ENCODE measurements at places on chromosomes 16 and 17.
A peak's percentile ranks its signal among the peaks of the same experiment; 100 is the strongest.

DNA sequence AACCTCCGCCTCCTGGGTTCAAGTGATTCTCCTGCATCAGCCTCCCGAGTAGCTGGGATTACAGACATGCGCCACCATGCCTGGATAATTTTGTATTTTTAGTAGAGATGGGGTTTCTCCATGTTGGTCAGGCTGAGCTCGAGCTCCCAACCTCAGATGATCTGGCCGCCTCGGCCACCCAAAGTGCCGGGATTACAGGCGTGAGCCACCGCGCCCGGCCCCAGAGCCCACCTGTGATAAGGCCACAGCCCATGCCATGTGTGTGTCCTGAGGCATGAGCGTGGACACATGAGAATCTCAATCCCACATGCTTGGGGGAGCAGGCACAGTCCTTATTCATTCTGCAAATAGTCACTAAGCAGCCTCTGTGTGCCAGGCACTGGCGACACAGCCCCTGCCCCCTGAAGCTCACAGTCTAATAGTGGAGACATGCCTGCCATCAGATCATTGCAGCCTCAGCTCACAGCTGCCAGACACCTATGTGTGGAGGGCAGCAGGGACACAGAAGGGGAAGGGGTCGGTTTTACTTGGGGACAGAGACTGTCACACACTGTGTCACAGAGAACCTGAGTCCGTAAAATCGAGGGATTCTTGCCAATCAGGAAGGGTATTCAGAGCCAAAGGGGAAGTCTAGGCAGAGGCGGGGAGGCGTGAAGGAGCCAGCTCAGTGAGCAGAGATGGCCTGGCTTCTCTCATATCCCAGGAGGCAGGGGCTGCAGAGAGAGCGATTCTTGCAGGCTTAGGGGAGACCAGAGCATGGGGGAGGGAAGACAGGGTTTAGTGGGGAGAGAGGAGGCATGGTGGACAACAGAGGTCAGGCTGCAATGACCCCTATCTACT, 9.4 kb upstream of the ABCC3 start:
- no peak for DNase-seq

DNA sequence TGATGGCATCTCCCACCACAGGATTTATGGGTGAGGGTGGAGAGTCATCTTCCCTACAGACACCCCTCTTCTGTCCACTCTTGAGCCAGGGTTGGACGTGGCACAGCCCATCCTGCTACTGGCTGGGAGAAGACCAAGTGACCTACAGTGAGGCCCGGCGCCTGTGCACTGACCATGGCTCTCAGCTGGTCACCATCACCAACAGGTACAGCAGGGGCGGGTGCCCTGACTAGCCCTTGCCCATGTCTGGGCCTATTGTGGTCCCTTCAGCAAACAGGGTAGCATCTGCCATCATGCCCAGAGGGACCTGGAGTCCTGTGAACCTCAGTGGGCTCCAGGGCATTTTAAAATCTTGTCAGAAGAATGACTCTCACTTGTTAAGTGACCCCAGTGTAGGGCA, 48.2 kb downstream of the MRC2 start:
- DNase-seq = no peak

- no peak for DNase-seq
Measured at GRCh38 chr16:22285080-22285479, 12.1 kb upstream of the POLR3E start.

GRCh38 chr17:42844271-42844670, at the start of gene AOC2:
Gene AOC2 (plus strand): TSS chr17:42844580. CDS start chr17:42844627, 47 bp downstream.
- DNase-seq = no peak

GRCh38 chr16:70715860-70716357, 30.1 kb upstream of the MTSS2 start:
- DNase-seq = no peak

DNA sequence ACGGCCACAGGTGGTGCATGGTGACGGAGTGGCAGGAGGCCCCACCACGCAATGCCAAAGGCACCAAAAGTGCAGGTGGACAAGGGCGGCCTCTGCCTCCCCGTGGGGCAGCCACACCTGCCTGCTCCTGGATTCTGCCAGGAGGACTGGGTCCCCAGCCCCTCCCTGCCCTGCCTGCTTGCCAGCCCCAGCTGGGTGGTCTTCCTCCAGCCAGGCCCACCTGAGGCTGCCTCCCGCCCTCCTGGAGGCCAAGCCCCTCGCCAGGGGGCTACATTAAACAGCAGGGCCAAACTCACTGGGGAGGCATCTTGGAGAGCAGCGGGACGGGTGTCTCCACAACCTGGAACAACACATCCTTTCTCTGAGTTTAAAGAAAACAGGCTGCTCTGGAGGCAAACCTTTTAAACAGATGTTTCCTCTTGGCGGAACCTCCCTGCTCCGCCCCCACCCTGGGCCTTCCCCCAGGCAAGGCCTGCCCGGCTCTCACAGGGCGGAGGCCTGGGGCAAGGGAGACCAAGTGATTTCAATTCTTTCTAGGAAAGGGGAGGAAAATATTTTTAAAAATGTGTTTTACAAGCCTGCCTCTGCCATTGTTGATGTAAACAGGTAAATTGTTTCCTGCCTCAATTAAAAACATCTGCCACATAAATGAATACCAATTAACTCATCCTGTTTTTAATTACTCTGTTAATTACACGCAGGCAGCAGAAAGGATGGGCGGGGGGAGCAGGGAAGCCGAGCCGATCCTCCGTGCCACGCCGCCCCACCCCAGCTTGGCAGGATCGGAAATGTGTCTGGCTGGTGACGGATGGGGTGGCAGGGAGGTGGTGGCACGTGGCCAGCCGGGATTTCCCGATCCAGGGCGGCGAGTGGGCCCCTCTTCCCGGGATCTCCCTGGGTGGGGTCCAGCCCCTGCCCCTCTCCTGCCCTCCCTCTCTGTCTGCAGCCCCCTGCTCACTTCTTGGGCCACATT, 54.4 kb upstream of the PABPN1L start:
- DNase-seq = peak; percentile 27

DNA sequence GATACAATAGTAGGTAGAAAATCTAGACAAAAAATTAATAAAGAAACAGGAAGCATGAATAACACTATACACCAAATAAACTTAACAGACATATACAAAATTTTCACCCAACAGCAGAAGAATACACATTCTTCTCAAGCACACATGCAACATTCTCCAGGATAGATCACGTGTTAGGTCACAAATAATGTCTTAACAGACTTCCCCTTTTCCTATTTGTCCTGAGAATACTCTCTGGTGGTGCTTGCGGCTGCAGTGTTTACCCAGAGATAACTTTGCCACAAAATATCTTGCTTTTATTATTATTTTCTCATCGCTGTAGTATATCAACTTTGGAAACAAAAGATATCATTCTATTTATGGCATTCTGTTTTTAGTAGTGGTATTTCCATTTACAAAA, 40.6 kb upstream of the ZNF267 start:
- no peak for DNase-seq

- no peak for DNase-seq
Measured at GRCh38 chr16:56633535-56633934, 1.1 kb downstream of the MT1M start.

- no peak for DNase-seq
Measured at GRCh38 chr16:72246423-72246822, 74.5 kb upstream of the PMFBP1 start.

DNA sequence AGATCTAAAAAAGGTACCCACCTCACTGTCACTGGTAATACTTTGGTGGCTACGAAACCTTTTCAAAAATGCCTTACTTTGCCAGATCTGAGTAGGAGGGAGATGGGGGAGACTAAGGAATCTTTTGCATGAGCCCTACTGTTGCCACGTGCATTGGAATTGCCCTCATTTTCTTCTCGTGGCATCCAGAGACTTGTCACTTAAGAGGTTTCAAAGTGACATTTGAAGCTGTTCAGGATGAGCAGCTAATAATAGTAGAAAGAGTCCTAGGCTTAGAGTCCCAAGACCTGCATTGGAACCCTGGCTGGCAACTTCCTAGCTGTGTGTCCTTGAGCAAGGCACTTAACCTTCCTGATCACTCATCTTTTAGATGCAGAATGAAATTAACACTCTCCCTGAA, 43.5 kb downstream of the GPRC5B start:
- DNase-seq = no peak

DNA sequence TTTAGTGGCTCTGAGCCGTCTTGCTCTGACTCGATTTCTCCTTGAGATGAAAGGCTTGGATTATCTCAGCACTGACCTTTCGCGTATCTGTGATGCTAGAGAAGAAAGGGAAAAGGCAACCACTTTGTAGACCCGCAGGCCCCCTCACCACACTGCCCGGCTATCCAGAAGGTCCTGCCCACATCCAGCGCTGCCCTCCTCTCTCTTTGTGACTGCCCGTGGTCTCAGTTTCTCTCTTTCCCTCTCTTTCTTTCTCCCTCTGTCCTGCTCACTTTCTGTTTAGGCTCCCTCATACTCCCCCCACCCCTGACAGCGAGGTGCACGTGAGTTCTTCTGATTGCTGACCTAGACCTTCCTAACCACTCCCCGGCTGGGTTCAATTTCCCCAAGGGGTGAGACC, 12.8 kb upstream of the TBX21 start:
- DNase-seq = no peak

DNA sequence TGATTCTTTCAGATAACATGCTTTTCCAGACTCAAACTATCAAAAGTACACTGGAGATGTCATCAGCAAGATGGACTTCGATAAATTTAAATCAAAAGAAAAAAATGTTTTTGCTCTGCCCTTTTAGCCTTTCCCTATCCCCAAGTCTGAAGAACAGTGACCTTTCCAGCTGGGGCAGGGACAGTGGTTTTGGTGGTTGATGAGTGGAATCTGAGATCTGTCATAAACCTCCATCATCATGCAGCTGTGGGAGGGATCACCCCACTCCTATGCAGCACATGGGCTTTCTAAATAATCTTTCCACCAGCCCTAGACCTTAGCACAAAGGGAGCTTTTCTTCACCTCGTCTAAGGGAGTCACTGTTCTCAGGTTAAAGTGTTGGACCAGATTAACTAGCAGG, 869.5 kb upstream of the SOX9 start:
- DNase-seq = no peak

DNA sequence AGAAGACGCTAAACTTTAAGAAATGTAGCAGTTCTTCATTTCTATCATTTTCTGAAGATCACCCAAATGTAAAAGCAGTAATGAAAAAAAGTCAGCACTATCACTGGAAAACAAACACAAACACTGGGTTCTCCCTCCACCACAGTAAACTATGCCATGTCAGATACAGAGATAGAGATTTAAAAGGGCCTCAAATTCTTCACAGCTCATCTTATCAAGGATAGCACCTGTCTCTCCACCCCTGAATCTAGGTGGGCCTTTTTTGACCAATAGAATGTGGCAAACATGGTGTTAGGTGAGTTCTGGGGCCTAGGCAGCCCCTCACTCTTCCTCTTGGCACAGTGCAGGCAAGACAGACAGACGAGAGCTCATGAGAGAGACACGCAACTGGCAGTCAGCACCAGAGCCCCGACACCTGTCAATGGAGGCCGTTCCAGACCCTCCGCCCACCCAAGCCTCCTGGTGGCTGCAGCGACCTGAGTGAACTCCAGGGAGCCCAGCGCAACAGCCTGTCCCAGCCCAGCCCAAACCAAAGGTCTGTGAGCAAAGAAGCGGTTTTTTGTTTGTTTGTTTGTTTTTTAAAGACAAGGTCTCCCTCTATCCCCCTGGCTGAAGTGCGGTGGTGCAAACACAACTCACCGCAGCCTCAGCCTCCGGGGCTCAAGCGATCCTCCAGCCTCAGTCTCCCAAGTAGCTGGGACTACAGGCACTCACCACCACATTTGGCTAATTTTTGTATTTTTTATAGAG, 79.8 kb downstream of the TBC1D16 start:
- no peak for DNase-seq

DNA sequence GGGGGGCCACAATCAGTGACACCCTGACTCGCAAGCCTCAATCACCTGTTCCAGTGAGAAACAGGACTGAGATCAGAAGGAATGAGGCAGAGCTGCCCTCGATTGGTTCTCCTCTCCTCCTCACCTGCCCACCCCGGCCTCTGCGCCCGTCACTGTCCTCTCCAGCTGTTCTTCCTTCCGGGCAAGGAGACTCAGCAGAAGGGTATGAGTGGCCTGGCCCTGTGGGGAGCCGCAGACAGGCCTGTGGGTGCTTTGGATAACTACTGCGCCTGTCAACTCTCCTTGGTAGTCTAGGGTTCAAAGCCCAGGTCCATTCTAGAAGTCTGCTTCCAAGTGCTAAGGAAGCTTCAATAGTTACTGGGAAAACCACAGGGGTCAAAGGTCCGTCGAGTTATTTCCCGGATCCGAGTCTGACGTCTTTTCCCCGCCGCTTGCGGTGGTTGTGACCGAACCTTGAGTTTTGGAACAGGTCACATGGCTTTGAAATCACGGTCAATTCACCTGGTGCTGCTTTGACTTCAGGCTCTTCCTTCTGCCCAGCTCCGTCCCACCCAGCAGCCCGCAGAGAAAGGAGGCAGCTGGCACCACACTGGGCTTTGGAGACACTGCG, 8.3 kb downstream of the CARD14 start:
- DNase-seq = no peak

GRCh38 chr17:38867968-38868816, 1.7 kb upstream of the LASP1 start:
- peak; percentile 20 for DNase-seq

DNA sequence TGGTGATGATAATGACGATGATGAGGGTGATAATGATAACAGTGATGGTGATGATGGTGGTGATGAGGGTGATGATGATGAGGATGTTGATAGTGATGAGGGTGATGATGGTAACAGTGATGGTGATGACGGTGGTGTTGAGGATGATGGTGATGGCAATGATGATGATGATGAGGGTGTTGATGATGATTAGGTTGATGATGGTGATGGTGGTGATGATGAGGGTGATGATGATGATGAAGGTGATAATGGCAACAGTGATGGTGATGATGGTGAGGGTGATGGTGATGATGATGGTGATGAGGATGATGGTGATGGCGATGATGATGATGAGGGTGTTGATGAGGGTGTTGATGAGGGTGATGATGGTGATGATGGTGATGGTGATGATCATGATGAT, 93.8 kb upstream of the ZNF469 start:
- DNase-seq = no peak

GRCh38 chr16:30521873-30522641, 4.3 kb downstream of the ZNF768 start:
- DNase-seq = no peak

GRCh38 chr16:75379911-75380847, 53.1 kb downstream of the CFDP1 start:
- peak; percentile 60 for DNase-seq

DNA sequence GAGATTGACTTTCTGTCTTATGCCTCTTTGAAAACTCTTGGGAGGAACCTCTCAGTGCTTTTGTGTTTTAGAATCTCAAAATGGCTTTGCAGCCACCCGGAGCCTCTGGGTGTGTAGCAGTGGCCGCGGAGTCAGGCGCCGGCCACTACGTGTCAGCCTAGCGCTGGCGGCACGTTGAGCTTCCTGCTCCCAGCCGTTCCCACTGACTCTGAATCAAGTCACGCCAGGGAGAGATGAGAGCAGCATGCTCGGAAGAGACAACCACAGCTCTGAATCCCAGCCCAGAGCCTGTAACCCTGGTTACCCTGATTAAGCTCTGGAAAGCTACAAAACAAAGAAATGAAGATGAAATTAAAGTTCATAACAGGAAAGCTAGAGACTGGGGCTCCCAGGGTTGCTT, 97.4 kb upstream of the CACNG5 start:
- DNase-seq = no peak

Measured in CD4-positive, alpha-beta T cell treated with Interleukin-6 for 4 hours (primary cell).